ENCODE measurements at places on chromosomes 7 and 10. TPM values are rescaled to one million over a fixed set of nuclear protein-coding genes. Genes with fewer than 3 reads are reported as not detected.

DNA sequence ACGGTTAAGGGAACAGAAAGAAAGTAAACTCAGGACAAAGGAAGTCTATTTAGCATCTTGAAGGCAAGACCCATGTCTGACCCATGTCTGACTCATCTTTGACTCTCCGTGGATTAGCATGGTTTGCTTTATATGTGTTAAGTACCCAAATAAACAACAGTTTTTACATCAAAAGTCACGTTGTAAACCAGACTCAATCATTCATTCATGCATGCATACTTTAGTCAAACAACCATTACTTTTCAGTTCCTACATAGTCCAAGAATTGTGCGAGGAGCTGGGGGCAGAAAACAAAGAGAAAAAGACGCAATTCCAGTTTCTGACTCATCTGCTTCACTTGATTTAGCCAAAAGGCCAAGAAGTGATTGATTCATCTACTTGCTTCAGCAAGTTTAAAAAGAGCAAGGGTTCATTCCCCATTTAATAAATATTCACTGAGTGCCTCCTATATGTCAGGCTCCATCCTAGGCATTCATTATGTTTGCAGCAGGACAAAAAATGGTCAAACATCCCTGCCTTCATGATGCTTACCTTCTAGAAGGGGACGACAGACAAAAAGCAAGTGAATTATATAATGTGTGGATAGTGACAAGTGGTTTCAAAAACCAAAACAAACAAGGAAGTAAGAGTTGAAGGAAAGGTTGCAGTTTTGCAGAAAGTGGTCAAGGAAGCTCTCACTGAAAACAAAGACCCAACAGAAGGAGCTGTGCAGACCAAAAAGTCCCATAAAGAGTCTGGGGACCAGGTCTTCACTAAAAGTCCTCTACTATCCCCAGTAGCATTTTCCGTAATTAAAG lies 116.2 kb downstream of the FAM107B start:
- no peak for DNase-seq

IFIT1B gene
- total RNA-seq = 0.14 TPM

NAT16 gene
- not detected for total RNA-seq

FAM131B gene
- 1.5 TPM for total RNA-seq

METTL27 gene
- 0.90 TPM for total RNA-seq

Data from posterior vena cava (tissue), 2 donors.